Epithelial cell of proximal tubule (primary cell): ENCODE measurements at places on chromosomes 16 and 17.
A peak's percentile ranks its signal among the peaks of the same experiment; 100 is the strongest.

DNA sequence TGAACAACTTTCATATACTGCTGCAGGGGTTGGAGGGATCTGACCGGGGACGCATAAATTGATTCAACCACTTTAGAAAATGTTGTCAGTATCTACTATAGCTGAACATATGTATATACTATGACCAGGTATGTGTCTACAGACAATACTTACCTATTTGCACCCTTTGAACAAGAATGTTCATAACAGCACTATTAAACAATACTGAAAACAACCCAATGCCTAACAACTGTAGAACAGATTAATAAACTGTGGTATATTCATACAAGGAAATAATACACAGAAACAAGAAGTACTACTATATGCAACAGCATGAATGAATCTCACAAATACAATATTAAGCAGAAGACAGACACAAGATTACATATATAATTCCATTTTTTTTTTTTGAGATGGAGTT, 10.5 kb downstream of the BRIP1 start:
- no peak for DNase-seq

DNA sequence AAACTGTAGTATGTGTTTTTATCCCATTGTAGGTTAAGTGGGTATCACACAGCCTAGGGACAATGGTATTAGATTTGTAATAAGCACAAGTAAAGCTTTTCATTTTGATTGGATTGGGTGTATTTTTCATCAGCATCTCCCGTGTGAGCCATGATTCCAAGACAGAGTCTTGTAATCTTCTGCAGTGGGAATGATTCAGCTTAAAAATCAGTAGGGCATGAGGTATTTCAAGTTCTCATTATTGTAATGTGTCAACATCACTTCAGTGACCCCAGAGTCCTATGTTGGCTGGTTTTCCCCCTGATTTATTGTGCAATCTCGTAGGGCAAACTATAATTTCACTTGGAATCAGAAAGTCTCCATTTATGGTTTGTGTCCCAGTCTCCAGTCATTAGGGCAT, 833.2 kb upstream of the RBFOX1 start:
- no peak for DNase-seq

DNA sequence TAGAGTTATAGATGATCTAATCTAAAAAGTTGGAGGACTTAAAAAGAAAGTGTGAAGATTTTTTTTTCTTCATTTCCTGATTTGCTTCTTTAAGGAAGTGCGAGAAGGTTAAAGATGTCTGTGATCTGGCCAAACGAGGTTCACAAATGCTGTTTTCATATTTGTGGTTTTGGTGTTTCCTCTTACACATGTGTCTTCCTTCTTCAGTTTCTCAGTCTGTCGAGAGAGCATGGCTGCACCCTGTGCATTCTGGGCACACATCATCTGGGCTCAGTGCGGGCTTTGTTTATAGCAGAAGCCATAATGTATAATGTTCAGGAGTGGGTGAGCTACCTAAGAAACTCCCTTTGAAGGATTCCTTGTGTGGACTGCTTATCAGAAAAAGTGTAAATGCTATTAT, 260.4 kb upstream of the TBX2 start:
- DNase-seq: no peak

DNA sequence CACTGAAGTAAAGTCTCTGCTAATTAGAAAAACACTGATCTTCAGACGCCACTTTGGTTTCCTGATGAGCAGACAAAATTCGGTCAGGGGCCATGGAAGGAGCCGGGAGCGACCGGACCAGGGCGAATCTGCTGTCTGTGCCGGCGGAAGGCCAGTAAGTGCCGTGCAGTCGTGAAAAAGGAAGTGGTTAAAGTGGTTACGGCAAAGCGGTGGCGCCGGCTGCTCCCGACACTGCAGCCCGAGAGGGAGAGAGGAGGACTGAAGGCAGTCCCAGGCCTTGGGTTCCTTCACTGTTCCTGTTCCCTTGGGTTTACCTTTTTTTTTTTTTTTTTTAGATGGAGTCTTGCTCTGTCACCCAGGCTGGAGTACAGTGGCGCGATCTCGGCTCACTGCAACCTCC, 17.3 kb upstream of the HEXD start:
- DNase-seq: no peak

DNA sequence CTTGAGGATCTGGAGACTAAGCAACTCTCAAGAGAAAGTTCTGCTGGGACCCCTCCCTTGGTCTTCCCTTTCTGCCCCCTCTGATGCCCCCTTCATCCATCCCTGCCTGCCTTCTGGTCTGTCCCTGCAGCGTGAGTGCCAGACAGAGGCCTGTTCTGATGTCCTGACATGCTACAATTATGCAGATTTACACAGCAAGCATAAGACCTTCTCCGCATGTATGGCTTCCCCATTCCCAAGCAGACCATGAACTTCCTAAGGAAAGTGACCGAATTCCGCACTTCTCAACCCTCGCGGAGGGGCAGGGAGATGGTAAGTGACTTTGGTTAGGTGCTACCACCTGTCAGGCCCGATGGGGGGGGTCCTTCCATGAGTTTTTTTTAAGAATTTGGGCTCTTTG, 150.1 kb upstream of the SDK2 start:
- DNase-seq: no peak

- no peak for DNase-seq
These were observed 55.7 kb downstream of the SREBF1 start for GRCh38 chr17:17780922-17781590.

DNA sequence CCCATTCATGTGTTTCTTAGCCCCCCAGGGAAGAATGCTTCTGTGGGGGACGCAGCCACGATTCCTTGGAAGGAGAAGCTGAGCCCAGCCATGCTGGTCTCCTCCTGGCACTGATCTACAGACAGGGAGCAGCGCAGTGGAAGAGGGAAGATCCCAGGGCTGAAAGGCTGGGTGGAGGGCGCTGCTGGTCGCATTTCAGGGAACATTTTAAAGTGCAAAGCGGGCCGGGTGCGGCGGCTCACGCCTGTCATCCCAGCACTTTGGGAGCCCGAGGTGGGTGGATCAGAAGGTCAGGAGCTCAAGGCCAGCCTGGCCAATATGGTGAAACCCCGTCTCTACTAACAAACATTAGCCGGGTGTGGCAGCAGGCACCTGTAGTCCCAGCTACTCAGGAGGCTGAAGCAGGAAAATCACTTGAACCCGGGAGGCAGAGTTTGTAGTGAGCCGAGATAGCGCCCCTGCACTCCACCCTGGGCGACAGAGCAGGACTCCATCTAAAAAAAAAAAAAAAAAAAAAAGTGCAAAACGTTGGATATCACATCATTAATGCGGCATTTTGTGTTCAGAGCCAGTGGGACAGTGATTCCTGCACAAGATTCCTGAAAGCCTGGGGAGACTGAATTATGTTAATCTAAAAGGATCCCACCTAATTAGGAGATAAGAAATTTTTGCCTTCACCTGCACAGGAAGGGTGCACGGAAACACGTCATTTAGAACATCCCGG, 558 bp upstream of the CHMP6 start:
- no peak for DNase-seq

- no peak for DNase-seq
These were observed 136.6 kb downstream of the CCDC182 start for GRCh38 chr17:57608369-57609124.

GRCh38 chr17:82237083-82237745, 8.4 kb downstream of the SLC16A3 start:
- DNase-seq: no peak

DNA sequence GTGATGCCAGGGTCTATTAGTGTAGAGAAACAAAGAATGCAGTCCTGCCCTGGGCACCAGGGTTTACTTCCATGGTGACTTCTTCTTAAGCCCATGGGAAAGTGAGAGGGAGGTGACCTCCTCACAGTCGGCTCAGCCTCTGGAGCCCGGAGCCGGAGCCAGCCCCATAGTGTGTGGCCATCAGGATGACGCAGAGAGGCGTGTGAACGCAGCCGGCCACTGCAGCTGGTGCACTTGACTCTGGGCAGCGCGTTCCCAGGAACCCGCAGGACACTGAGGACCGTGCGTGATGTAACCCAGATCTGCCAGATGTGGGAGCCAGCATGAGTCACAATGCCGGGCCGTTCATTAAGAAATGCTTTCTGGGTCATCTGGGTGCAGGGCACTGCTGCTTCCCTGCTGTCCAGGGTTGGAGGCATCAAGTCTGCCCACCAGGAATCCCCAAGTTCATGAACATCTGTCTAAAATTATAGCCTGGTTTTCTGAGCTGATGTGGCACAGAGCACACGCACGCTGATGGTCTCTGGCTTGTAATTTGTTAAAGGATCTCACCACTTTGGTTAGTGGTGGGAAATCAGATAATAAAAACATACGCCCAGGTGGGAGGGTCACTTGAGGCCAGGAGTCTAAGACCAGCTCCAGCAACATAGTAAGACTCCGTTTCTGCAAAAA, 114.1 kb downstream of the PITPNC1 start:
- peak; percentile 79 for DNase-seq

- DNase-seq: no peak
These were observed 4.0 kb downstream of the TAC4 start for GRCh38 chr17:49843774-49844350.

GRCh38 chr17:74239172-74239571, 25.8 kb downstream of the TTYH2 start:
- DNase-seq: no peak

DNA sequence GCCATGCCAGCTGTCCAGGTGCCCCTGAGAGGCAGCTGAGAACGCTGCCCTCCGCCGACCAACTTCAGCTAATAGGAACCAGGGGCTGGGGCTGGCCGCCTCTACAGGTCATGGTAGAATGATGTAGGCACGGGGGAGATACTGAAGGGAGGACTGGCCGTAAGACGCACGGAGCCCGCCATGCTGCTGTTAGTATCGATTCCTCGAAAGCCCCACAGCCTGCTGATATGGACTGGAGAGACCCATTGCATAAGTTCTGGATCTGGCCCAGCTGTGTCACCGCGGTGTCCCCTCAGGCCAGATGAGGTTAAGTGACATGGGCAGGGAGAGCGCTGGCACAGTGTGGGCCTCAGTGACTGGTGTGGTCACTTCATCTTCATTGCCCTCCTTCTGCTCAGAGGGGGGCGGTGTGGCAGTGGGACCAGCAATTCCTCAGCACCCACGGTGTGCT, 75.6 kb downstream of the AMFR start:
- no peak for DNase-seq

GRCh38 chr16:24685539-24686432, 43.7 kb upstream of the TNRC6A start:
- DNase-seq: no peak

DNA sequence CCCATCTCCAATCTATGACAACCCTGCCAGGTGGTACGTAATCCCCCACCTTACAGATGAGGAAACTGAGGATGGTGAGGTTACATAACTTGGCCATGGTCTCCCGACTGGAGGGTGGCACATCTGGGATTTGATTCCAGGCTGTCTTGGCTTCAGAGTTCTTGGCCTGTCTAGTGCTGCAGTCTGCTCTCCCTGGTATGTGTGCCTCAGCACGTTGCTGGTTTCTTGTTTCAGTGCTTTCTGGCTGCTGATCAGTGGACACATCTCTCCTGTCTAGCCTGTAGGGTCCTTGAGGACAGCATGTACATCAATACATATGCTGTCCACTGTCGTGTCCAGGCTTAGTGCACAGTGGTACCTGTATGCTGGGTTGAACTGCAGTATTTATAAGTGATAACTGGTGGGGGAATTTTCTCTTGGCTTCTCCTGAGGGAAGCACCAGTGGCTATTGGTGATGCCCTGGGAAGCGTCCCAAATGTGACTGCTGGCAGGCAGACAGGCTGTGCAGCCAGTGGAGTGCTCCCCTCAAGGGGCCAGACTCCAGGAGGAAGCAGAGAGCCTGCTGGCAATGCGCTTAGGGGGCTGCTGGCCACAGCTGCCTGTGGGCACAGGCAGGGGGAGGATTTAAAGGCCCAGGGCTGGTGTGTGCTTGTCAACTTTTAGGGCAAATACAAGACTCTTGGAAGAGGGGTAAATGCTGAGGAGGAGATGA, 14.4 kb downstream of the CTRL start:
- no peak for DNase-seq

- no peak for DNase-seq
These were observed 57.0 kb downstream of the FOXL1 start for GRCh38 chr16:86635176-86635876.

DNA sequence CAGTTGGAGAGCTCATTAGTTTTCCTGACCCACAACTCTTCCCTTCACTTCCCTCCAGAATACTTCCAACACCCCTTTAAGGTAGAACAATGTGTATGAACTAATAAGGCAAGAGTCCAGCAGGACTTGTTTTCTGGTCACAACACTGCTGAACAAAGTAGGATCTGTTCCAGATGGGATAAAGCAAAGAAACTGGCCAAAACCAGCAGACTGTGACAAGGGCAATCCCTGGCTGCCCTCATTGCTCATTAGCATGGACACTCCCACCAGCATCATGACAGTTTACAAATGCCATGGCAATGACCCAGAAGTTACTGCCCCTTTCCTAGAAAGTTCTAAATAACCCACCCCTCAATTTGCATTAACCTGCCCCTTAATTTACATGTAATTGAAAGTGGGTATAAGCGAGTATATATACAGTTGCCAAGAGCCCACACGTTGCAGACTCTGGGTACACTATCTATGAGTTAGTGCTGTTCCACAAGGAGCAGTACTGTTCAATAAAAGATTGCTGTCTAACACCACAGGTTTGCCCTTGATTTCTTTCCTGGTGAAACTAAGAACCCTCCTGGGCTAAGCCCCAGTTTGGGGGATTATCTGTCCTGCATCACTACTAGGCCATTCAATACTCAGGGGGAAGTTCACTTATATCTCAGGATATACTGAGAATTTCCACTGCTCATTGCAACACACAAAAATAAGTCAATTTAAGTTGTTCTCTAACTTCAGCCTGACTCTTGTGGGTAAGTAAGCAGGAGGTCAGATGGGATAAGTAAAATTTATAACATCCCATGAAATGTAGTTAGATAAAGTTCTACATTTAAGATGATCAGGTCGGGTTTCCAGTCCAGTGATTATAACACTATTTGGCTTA, 82.3 kb downstream of the SSH2 start:
- peak; percentile 39 for DNase-seq

DNA sequence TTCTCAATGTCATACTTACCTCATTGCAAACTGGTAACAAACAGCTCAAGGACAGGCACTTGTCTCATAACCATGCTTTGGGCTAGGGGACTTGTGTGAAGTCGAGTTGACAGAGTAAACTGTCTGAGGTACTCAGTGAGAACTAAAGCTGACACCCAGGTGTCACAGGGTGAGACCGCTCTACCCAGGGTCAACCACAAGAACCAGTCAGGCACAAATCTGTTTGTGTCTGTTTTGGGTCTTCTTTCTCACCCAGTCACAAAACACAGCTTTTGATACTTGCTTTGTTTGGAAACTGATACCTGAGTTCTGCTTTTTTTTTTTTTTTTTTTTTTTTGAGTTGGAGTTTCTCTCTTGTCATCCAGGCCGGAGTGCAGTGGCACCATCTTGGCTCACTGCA, 161.1 kb downstream of the STX8 start:
- DNase-seq: no peak
